Osteoblast (primary cell): ENCODE measurements at places on chromosomes 16 and 17. TPM values are rescaled to one million over a fixed set of nuclear protein-coding genes. Genes with fewer than 3 reads are reported as not detected.

- no peak for DNase-seq
Observed at GRCh38 chr17:18920911-18921441, 31.0 kb upstream of the SLC5A10 start.

- DNase-seq = no peak
Observed at GRCh38 chr17:46962374-46962790, 16.7 kb downstream of the RPRML start.

DNA sequence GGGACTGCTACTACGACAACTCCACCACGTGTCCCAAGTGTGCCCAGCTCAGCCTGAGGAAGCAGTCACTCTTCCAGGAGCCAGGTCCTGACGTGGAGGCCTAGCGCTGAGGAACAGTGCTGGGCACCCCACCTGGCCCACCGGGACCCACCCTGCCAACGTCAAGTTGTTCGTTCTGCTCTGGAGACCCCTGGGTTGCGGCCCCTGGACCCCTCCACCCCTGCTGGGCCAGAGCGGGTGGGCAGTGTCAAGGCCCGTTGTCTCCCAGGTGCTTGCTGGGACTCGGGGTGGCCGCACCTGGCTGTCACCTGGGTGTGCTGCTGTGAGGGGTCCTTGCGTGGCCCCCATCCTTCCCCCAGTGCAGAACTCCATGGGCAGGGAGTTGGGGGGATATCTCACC, 34.4 kb downstream of the CDRT15L2 start:
- DNase-seq = no peak

DNA sequence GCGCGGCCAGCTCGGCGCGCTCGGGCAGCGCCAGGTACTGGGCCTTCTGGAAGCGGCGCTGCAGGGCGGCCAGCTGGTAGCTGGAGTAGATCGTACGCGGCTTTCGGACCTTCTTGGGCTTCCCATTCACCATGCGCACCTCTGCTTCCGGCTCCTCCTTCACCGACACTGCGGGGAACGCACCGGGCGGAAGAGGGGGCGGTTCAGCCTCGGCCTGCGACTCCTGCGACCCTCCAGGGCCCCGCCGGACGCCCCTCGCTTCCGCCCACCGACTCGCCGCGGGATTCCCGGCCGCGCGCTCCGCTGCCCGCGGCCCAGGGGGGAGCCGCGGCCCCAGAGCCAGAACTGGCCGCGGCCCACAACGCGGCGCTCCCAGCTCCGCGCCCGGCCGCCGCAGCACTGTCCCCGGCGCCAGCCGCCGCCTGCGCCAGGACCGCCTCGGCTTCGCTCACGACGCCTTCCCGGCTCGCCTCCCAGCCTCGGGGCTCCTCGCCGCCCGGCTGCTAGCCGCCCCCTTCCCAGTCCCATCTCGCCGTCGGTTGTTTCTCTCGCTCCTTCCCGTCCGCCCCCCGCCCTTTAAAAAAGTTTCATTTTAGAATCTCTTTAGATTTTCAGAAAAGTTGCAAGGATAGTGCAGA, 1.5 kb downstream of the DLX3 start:
- DNase-seq = peak; percentile 84

DNA sequence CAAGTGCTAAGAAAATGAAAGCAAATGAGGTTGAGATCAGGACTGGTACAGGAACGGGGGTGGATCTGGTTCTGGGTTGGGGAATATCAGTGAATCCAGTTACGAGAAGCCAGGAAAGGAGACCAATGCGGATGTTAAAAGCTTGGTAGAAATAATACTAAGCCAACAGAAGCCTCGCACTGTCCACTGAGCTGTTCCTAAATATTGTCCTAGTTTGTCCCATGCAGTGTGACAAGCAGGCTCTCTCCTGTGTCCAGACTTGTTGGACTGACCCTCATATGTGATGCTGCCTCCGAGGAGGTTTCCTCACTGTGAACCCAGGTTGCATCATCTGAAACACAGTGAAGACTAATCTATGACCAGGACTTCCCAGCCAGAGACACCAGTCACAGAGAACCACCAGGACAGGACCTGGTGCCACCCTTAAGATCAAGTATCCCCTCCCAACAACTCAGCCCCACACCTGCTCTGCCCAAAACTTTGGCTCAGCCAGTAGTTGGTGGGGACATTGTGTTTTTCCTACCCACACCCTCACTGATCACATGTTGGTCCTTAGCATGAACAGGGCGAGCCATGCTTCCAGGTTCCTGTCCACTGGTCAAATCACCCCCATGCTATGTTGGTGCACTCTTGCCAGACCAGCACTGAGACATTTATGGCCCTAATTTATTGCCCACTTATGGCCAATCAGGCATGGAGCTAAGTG, 32.7 kb upstream of the SCNN1B start:
- DNase-seq = no peak

GRCh38 chr17:29594519-29595090, 1.7 kb downstream of the ANKRD13B start:
- DNase-seq = no peak

Gene CSF3
- total RNA-seq = not detected in 2 replicates

Gene YBX2
- under 0.01 TPM in 1 of 2 replicates, not detected in the other for total RNA-seq

Gene TMEM204
- total RNA-seq = 7.7 and 8.3 TPM in 2 replicates

Gene CDH5
- 0.72 and 1.8 TPM in 2 replicates for total RNA-seq

Gene ITPRIPL2
- 58.6 and 59.4 TPM in 2 replicates for total RNA-seq
